NCI-H774 (cell line): ENCODE measurements at places on chromosomes 5 and 9.

DNA sequence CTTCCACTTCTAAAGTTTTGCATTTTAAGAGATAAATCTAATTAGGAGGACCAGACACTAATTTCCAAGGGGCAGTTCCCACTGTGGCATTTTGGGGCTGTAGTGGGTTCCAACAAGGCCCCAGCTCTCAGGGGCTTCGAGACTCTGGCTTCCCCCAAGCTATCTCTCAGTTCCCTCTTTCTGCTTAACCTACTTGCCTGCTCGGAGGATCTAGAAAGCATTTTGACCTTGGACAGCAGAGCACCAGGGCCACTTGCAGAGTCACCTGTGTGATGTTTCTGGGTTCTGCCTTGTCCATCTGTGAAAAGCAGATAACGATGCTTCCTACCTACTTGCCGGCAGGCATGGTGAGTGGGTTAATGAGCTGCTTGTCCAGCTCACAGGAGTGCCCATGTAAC is 175.4 kb downstream of the MED10 start:
- no peak for DNase-seq

DNA sequence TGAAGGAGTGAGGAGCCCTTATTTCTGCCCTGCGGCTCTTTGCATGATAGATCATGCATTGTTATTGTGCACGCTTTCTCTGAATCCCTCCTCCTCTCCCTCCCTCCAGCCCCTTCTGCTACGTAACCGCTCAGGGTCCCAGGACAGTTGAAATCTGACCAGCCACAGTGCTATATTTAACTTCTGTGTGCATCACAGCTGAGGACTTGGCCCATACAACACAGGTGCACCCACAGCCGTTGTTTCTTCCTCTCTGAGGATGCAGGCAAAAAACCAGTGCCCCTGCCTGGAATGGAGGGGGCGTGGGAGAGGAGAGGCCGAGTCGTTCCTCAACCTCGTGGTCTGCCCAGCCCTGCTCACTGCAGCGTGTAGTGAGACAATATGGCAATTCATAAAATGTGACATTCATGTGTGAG is 335.6 kb upstream of the CLINT1 start:
- DNase-seq = no peak

- no peak for DNase-seq
These were observed 43.1 kb upstream of the IFNE start for GRCh38 chr9:21525174-21525573.

GRCh38 chr5:76947082-76947503 is 5.8 kb upstream of the CRHBP start:
- no peak for DNase-seq

DNA sequence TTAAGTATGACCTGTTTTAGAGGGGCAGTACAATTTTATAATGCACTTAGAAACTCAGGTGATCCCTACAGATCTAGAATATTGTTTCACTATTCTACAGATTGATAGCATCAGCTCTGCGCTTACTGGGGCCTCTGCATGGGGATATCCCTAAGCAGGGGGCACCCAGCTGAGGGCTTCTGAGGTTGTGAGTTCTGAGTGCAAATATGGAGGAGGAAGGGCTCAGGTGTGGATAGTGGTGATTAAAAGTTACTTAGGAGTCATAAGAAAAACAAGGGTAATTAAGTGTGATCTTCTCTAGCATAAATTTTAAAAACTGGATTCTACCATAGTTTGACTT is 274.4 kb downstream of the EFNA5 start:
- no peak for DNase-seq

DNA sequence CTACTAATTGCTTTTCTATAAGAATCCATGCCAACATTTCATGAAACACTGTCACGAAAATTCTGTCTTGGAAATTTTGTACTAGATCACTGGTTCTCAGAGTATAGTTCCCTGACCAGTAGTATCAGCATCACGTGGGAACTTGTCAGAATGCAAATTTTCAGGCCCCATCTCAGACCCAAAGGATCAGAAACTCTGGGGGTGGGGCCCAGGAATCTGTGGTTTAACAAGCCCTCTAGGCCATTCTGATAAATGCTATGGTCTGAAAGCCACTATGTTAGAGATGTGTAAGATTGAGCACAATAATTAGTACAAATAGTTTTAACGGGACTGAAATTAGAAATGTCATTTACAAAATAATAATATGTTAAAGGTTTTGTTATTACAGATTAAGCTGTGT is 615.7 kb upstream of the ARRDC3 start:
- no peak for DNase-seq

DNA sequence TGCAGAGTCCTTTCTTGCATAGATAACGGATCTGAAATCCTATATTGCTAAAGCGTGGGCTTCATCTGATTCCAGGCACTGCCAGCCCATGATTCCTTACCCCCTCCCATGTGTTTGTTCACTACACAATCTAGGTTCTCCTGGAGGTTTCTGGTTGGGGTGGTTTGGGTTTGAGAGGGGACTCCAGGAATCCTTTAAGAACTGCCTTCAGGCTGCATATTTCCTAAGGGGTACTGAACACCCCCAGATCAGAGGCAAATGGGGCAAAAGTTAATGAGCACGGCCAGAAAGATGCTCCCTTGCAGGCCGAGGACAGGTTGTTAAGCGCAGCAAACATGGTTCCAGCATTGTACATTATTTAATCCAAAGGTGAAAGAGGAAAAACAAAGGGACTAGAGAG is 9.9 kb downstream of the NR2F1 start:
- DNase-seq = no peak

DNA sequence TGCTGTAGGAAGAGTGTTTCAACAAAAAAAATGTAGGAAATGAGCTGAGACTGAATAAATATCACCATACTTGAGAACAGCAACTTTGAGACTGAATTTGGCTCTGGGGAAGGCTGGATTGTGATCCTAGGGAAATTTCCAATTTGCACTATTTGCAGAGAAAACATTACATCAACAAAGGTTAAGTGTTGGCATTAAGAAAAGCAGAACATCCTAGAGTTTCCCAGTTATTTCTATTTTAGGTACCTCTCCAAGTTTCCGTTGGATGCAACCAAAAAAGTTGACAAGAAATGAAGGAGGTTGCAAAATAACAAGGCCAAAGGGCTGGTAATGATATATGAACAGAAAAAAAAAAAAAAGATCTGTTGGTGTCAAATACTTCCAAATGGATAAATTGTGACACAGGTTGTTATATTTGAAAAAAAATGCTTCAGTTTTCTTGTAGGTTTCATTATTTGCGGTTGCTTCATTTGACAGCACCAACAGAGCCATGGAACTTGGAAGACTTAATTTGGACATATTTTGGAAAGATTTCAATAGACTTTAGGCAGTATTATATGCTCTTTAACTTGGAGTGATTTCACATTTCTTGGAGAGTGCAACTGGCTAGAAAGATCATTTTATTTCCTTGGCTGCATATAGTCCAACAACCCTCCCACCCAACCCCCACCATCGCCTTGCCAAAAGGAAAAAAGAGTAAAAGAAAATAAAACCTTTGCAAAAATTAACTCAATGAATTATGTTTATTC is 230.8 kb downstream of the ZNF608 start:
- DNase-seq = no peak

- no peak for DNase-seq
These were observed 20.9 kb upstream of the ADAM19 start for GRCh38 chr5:157596487-157596886.

DNA sequence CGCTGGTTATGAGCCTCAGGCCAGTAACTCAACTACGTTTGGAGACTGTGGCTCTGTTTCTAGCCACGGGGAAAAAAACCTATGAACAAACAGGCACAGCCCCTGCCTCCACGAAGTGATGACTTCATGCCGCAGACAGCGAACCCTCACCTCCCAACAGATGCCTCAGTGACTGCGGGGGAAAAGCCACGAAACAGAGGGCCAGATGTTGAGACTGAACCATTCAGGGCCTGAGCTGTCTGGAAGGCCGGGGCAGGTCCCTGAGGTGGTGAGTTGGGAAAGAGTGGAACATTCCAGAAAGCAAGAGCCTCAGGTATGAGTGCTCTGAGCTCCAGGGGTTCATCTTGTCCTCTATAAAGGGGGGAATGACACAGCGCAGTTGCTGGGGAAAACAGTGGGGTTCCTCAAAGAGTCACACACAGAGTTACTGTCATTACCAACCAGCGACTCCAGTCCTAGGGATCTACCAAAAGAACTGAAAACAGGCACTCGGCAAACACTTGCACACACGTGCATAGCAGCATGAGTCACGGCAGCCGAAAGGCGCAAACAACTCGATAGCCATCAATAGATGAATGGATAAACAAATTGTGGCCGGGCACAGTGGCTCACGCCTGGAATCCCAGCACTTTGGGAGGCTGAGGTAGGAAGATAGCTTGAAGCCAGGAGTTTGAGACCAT is 15.3 kb downstream of the PLPP7 start:
- DNase-seq = no peak

- DNase-seq = no peak
These were observed 31.4 kb downstream of the CHSY3 start for GRCh38 chr5:129935626-129936025.

DNA sequence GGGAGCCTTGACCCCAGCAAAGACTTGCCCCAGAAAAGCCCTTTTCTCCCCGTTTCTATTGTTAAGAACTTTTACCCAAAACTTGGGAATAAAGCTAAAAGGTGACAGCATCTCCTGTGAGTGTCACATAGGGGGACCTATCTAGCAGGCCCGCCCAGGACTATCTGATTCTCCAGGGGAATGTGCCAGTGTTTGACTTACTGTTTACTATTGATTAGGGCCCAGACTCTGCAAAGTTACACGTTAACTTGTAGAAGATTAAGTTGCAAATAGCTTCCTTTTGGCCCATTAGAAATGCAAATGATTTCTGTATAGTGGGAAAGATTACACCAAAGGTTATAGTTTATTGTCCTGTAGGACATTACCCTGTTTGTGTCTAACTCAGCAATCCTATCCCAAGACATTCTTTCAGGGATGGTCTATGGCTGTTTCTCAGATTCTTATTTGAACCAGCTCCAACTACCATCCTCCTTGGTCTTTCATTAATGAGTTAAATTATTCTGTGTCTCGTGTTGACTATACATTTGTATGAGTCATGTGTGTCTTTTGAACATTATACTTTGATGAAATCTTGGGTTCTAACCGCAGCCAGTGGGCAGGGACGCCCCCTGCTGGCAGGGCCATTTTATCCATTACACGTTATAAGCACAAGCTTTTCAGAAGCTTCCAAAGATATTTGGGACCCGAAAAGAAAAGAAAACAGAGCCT is 60.7 kb downstream of the HRH2 start:
- no peak for DNase-seq

DNA sequence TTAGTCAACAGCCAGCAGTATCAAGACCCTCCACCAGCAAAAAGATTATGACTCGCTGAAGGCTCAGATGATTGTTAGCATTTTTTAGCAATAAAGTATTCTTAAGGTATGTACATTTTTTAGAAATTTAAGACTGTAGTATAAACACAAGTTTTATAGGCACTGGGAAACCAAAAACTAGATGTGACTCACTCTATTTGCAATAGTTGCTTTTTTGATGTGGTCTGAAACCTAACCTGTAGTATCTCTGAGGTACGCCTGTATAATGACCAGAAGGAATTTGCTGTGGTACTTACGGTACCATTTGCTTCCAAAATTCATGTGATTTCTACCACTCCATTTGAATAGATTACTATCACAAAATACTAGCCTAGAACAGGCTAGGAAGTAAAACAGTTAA is 60.8 kb downstream of the WDR41 start:
- no peak for DNase-seq

GRCh38 chr5:56279979-56280378 is 46.8 kb upstream of the ANKRD55 start:
- DNase-seq = no peak

- no peak for DNase-seq
These were observed 36.4 kb downstream of the GGTA1 start for GRCh38 chr9:121463026-121463807.

DNA sequence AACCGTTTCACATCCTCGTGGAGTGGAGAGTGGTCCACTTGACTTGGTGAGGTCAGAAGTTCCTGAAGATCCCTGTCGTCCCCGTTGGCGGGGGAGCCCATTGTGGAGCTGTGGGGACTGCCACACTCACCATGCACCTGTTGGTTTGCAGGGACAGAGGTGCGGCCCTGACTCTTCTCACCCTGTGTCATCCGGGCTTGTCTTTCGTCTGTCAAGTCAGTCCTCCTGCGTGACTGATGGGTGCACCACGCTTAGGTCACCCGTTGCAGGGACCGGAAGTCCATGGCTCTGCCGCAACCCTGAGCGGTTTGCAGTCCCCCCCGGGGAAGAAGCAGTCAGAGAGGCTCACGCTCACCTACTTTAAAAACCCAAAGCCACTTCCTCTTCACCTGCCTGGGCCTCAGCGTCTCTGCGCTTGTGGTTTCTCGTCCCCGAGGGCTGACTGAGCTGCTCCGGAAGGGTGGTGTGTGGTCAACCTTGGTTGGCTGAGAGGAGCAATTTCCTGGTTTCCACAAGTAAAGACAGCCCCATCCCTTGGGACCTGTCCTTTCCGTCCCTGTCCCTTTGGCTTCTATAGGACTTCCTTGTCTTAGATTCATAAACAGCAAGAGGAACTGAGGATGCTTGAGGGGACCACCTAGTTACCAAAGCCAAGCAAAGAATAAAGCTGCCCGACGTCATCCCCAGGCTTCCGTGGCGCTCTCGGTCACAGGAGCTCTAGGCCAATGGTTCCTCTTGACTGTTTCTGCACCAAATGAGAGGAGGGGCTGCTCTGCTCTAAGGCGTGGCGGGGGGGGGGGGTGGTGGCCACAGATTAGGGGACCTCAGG is 53.2 kb downstream of the USP20 start:
- DNase-seq = no peak

GRCh38 chr5:127849891-127850290 is 146.7 kb downstream of the CCDC192 start:
- no peak for DNase-seq

GRCh38 chr9:130532426-130533080 is 46.8 kb upstream of the FUBP3 start:
- DNase-seq = no peak

DNA sequence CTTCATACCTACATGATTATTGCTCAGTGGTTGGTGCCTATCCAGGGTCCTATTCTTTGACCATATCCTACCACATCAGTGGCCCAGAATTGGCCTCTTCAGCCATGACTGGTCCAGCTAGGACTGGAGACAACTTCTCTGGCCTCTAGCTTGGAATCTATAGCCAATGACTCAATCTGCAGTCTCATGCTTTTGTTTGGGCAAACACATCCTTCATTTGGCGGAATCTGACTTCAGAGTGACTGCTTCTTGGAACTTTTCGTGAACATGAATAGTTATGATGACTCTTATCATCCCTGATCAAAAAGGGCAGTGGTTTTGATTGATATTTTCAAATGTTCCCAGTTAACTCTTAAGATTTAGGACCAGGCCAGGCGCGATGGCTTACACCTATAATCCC is 134.1 kb downstream of the PAPPA start:
- DNase-seq = no peak

GRCh38 chr9:93599571-93600403 is 23.4 kb downstream of the PHF2 start:
- no peak for DNase-seq

- DNase-seq = no peak
These were observed 262.0 kb upstream of the FBXL7 start for GRCh38 chr5:15238006-15238405.
